Glomerular endothelial cell (primary cell): ENCODE measurements at places on chromosomes 4 and X.

DNA sequence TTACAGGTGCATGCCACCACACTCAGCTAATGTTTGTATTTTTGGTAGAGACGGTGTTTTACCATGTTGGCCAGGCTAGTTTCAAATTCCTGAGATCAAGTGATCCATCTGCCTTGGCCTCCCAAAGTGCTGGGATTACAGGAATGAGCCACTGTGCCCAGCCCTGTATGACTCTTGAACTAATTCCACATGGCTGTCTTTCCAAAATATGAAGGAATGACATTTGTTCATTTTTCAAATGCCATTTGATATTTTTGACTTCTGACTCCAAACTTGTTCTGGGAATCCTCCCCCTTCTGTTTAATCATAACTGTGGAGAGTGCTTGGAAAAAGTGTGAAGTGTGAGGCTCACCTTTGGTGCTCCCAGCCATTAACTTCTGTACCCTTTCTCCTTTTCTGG, 119.2 kb downstream of the NHS start:
- DNase-seq = no peak

GRCh38 chrX:5681159-5681558, 547.5 kb downstream of the NLGN4X start:
- DNase-seq = no peak

GRCh38 chrX:47831788-47832187, 4.9 kb upstream of the ZNF81 start:
- DNase-seq = no peak

- no peak for DNase-seq
These were observed 45.7 kb downstream of the MAML3 start for GRCh38 chr4:140108243-140108642.

GRCh38 chr4:169314906-169315305, 44.1 kb upstream of the SH3RF1 start:
- DNase-seq = peak; percentile 34

DNA sequence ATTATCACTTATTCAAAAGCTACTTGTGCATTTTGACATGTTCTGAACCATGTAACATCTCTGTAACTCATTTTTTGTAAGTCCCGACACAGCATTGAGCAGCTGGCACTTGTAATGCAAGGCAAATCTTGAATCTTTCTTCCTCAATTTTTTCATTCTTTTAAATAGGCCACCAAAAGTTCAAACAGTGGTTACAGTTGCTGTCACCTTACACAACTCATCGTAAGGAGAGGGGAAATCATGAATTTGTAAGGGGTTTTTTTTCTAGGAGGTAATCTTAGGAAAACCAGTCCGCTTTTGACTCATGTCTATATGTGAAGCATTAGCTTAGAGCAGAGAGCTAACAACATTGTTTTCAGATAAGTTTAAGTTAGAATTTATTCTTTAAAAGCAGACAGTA, 124.5 kb downstream of the PDLIM5 start:
- DNase-seq = no peak

DNA sequence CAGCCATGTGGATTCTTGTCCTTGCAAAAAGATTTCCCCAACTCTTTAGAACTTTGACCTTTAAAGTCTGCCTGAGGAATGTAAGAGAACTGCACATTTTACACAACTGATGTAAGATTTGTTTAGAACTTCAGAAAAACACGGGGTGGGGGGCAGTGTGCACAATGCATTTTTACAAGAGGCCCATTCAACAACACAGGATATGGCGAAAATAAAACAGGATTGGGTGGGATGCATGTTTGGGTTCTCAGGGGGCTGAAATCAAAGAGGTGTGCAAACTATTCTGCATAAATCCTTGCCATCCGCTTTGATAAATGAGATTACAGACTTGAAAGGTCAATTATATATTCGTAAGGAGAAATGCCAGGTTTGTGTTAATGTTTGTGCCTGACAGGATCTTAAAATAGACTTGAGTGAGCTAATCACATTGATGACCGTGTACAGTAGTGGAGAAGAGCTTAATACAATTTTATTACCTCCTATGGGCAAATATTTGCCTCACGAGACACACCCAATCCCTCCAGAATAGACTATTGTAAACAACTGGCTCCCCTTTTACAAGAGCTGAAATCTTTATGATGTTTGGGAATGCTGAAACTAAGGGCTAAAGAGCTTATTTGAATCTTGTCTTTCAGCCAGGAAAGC, 184.1 kb upstream of the LEF1 start:
- DNase-seq = no peak

DNA sequence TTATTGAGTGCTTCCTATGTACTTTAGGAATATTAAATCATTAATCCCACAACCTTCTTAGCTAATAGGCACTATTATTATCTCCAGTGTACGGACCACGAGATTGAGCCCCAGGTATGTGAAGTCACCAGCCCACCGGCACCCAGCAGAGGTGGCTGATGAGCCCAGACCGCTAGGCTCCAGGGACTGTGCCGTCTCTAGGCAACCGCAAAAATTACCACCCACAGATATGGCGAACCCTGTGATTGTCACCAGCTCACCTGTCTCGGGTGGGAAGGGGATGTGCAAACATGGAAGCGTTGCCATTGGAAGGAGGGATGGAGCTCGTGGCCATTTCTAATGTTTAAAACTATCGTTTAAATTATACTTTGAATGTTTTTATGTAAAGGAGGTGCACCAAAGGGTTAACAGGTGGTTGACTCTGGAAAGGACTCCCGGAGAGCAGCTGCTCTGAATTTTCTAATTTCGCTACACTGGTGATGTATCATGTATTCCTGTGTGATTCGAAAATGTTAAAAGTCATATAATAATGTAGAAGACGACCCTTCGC, 21.0 kb upstream of the JAKMIP1 start:
- no peak for DNase-seq

- no peak for DNase-seq
These were observed 441.7 kb upstream of the RASGEF1B start for GRCh38 chr4:81913427-81913879.

DNA sequence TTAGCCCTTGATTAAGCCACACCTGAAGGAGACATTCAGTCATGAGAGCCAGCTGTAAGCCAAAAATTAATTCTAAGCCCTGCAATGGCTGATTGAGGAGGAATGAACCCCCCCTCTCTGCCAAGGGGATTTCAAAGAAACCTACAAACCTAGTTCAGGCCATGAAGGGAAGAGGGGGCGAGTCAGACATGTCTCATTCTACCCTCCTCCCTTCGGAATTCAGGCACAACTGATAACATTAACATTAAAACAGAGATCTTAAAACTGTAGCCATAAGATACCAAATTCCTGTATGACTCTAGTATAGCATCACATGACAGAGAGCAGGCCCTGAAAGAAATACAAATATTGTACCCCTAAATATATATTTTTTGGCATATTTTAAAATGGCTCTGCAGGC, 40.4 kb upstream of the AFAP1 start:
- DNase-seq = no peak

- DNase-seq = no peak
These were observed 16.7 kb downstream of the SAGE1 start for GRCh38 chrX:135910251-135910650.

- no peak for DNase-seq
These were observed 3.4 kb upstream of the REELD1 start for GRCh38 chr4:146210890-146211289.

DNA sequence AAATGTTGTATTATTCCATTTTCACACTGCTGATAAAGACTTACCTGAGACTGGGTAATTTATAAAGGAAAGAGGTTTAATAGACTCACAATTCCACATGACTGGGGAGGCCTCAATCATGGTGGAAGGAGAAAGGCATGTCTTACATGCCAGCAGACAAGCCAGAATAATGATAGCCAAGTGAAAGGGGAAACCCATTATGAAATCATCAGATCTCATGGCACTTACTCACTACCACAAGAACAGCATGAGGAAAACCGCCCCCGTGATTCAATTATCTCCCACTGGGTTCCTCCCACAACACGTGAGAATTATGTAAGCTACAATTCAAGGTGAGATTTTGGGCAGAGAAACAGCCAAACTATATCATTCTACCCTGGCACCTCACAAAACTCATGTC, 2535.1 kb downstream of the ARAP2 start:
- no peak for DNase-seq

- DNase-seq = no peak
These were observed 121.0 kb downstream of the KCNIP4 start for GRCh38 chr4:21827575-21827974.

DNA sequence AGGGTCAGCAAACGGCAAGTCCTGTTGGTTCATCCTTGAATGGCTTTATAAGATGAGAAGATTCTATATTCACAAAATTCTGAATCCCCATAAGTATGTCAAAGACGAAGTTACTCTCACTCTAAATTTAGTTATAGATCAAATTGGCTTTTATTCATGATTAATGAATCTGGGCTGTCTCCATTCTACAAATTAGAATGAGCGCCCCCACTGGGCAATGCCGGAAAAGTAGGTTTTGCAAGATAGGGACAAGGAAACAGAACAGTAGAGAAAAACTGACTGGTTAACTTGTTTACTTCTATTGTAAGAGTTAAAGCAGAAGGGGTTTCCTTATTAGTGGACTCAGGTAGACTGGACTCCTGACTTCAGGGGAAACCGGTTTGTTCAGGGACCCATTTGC, 100.3 kb downstream of the F11 start:
- DNase-seq = no peak

GRCh38 chr4:109298279-109299010, 4.0 kb downstream of the COL25A1 start:
- no peak for DNase-seq

DNA sequence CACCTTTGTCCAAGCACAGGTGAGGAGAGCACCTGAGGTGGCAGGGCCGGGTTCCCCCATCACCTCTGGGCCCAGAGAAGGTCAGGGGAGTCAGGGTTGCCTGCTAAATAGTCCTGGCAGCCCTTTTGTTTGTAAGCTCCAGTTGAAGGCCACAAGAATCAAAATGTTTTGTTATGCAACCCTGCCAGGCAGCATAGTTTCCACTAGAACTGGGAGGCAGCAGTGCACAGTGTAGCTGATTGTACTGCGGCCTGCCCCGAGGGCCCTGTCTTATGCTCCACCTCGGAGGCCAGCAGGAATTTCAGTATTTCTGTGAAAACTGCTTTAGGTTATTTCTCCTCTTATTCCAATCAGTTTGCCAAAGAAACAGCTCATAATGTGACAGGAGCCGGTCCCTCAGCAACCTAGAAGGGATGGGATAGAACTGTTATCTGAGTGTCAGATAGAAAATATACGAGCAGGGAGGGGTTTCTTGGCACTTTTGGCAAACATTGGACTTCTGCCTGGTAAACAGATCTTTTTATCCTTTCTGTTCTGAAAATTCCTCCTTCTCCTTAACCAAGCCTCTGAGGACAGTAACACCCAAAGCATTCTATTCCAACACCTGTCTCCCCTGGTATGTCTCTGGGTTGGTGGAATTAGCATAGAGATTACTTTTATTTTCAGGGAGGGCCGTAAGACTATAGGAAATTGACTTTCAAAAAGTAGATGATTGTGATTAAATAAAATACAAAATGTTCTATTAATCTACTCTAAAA, 93.6 kb downstream of the LNX1 start:
- DNase-seq = no peak

DNA sequence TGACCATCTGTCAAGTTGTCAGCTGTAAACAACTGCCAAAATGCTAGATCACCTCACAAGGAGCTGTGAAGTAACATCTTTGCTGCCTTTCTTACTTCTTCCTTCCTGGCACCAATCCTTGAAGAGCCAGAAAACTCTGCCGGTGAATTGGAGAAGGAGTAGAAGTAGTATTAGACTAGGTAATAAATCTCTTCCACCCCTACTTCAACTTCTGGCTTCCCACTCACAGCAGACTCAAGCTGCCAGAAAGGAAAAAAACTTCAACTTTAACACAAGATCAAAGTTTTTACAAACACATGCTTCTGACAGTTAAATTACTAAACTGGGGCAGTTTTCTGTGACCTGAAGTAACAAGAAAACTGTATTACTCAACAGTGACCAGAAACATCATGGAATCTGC, 164.7 kb upstream of the SLC7A11 start:
- DNase-seq = no peak

- no peak for DNase-seq
These were observed 345.9 kb downstream of the ADGRL3 start for GRCh38 chr4:61545902-61546480.

DNA sequence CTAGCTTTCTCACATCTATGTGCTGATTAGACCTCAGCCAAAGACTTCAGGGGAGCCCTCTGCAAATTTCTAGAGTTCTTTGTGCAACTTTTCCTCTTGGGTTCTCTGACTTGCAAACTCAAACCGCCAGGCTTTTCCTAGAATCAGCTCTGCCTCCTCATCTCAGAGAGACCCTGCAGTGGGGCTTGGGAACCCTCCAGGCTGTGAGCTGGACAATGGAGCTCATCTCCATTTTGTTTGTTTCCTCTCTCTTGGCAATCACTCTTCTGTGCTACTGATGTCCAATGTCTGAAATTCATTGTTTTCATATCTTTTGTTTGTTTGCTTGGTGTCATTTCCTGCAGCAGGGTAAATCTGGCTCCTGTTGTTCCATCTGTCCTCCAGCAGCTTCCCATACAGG, 33.0 kb downstream of the GYPB start:
- no peak for DNase-seq

GRCh38 chr4:70002507-70002906, 6.7 kb downstream of the STATH start:
- no peak for DNase-seq

DNA sequence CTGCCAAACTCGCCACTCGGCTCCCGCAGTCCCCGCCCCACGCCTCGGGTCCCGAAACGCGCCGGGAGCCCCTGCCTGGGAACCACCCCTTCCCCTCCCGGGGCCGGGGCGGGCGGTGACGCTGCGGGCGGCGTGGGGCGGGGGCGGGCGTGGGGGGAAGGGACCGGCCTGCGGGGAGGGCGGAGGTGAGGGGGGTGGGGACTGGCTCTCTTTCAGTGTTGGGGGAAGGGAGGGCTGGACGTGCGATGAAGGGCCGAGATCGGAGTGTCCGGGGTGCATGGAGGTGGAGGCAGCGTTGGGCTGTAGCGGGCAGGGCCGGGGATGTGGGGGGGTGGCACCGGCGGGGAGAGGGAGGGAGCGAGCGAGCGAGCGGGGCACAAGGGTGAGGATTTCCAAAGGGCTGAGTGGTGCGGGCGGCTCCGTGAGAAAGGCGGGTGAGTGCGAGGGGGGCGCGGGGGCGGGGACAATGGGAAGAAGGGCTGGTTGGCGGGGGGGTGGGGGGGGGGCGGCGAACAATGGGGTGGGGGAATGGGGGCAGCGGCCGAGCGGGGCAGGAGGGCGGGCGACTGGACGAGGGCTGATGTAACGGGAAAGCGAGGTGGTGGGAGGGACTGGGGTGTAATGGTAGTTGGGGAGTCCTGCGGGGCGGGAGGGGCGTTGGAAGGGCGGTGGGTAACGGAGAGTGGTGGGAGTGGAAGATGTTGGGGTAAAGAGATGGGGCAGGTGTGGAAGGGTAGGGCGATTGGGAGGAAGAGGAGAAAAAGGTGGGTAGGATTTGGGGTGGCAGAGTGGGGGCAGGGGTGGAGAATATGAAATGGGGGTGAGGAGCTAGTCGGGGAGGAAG, 578 bp downstream of the DCUN1D4 start:
- no peak for DNase-seq

DNA sequence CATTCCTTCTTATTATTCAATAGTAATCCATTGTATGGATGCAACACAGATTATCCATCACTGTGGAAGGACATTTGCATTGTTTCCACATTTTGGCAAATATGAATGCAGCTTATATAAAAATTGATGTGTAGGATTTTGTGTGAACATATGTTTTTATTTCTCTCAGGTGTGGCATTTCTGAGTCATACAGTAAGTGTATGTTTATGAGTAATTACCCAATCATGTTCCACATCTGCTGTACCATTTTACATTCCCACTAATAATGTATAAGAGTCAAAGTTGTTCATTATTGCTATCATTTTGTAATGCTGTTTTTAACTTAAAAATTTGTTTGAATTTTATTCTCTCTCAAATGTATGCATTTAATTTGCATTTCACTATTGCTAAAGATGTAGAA, 25.5 kb downstream of the MAGEA4 start:
- DNase-seq = no peak
